NCI-H446 (cell line): ENCODE measurements at places on chromosomes 6 and 20.

DNA sequence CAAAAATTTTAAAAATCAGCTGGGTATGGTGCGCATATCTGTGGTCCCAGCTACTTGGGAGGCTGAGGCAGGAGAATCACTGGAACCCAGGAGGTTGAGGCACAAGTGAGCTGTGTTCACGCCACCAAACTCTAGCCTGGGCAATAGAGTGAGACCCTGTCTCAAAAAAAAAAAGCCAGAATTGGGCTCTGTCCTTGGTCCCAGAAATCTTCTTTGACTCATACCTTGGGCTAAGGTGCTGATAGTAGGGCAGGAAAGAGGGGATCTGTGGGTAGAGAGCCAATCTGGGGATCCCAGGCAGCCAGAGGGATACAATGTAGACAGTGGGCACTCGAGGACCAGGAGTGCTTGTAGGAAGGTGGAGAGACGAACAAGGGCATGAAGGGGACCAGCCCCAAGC, 13.3 kb downstream of the ETV7 start:
- DNase-seq = no peak

- DNase-seq = no peak
These were observed 227.3 kb upstream of the TENT5A start for GRCh38 chr6:81979767-81980166.

DNA sequence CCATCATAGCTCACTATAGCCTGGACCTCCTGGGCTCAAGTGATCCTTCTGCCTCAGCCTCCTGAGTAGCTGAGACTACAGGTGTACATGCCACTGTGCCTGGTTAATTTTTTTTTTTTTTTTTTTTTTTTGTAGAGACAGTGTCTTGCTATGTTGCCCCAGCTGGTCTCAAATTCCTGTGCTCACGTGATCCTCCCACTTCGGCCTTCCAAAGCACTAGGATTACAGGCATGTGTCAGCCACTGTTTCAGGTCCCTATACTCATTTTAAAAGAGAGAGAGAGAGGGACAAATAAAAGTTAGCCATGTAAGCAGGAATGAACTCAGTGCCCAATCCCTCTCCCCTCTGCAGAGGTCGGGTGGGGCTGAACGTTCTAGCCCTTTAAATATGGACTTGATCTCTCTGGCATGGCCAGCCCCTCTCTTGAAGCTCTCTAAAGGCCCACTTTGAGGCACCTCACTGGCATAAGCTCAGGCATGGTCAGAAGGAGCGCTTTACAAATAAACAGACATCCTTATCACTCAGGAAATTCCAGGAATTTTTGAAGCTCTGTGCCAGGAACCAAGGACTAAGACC, 9.0 kb upstream of the SERPINB1 start:
- DNase-seq = no peak

GRCh38 chr6:32329141-32329540, 42.6 kb downstream of the TSBP1 start:
- no peak for DNase-seq

DNA sequence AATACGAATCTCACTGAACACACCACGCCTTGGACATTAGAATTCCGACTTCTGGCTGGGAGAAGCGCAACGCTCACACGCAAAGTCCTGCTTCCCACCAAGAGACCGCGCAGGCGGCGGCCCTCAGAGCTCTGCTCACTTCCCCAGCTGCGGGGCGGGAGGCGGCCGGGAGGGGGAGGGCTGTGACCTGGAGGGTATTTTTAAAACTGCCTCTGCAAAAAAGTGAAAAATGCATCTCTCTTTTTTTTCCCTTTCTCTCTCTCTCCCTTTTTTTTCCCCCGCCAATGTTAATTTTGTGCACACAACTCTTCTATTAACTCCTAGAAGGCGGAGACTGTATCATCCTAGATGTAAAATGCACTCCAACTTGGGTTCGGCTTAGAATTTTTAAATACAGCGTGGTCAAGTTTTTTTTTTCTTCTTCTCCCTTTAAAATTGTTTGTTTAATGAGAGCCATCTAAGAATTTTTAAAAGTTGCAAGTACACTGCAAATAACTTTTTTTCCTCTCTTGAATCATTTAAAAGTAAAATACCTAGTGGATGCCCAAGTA, 66.4 kb downstream of the STX11 start:
- no peak for DNase-seq

GRCh38 chr20:52941808-52942207, 30.4 kb upstream of the TSHZ2 start:
- peak; percentile 60 for DNase-seq

- no peak for DNase-seq
These were observed 18.8 kb downstream of the CARMIL1 start for GRCh38 chr6:25297823-25298522.

DNA sequence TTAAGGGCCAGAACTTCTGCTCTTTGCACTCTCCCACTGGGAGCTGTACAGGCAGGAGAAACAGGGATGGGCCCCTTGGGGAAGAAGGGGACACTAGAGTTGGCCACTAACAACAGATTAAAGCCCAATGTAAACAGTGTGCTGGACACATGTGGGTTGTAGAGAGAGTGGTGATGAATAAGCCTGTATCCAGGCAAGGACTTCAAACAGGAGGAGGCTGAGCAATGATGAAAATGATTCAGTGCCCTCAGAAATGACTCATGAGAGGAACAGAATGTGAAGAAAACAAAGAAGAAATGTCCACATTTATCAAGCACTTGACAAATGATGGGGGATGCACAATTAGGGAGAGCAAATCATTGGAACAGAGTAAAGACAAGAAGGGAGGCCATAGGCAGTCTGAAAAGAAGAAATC, 242.3 kb downstream of the TBX18 start:
- DNase-seq = no peak

DNA sequence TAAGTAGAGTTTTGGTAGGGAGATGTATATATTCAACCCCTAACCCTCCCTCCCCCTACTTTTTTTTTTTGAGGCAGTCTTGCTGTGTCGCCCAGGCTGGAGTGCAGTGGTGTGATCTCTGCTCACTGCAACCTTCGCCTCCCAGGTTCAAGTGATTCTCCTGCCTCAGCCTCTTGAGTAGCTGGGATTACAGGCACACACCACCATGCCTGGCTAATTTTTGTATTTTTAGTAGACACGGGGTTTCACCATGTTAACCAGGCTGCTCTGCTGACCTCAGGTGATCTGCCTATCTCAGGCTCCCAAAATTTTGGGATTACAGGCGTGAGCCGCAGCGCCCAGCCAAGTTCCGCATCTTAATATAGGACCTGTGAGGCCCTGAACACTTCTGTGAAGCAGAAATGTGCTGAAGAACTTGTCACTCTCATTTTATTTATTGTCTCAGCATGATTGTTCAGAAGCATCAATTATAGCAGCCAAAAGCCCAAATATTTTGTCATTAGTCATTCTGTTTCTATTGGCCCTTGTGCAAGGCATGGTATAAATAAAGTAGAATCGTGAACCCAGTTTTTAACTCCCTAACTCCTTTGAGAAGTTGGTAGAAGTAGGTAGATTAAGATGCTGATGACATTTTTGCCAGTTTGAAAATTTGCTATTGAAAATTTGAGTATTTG, 19.4 kb downstream of the DSTN start:
- DNase-seq = no peak

DNA sequence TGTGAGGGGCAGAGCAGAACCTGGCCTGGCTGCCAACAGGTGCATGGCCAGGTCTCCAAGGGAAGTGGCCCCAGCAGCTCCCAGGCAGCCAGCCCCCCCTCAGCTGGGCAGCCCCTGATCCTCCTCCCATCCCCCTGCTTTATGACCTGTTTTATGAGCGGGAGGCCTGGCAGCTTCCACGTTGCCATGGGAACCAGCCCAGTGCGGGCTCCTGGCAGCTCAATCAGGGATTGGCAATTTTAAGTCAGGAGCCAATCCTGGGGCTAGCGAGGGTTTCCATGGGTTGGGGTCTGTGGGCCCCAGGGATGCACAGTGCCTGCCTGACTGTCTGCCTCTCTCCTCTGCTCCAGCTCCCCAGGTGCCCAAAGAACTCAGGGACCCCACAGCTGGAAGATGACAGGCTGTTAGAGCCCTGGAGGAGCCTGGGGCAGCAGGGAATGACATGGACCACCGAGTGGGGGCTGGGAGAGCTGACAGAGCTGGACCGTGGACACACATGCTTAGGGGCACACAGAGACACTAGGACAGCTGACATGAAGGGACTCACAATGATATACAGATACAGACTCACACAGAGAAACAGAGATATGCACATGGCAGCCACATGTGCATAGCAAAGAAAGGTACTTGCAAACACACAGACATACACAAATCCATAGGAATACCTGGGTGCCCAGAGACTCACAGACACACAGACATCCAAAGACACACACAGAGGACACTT, 56.5 kb upstream of the SIRPA start:
- peak; percentile 58 for DNase-seq

GRCh38 chr6:145668844-145669243, 66.5 kb downstream of the EPM2A start:
- DNase-seq = no peak

DNA sequence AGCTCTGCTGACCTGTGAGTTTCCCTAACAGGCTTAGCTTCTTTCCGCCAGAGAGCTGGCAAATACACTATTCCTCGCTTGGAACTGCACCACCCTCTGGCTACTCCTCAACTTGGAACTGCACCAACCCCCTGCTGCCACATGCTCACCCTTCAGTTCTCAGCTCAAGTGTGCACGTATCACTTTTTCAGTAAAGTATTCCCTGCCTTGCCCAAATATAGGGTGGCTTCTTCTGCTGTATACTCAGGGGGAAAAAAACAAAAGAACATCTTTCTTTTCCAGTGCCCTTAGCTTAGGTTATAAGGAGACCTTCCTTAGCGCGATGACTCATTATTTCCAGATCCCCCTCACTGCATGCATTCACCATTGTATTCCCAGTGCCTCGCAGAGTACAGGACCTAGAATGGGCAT, 21.2 kb downstream of the GNAS-AS1 start:
- peak; percentile 36 for DNase-seq

- no peak for DNase-seq
These were observed 43.8 kb downstream of the ARFGEF2 start for GRCh38 chr20:48965189-48965910.

GRCh38 chr6:41228616-41229015, 467 bp downstream of the TREML4 start:
- no peak for DNase-seq

- DNase-seq = peak; percentile 27
These were observed 6.3 kb downstream of the NRSN2 start for GRCh38 chr20:353166-353565.

DNA sequence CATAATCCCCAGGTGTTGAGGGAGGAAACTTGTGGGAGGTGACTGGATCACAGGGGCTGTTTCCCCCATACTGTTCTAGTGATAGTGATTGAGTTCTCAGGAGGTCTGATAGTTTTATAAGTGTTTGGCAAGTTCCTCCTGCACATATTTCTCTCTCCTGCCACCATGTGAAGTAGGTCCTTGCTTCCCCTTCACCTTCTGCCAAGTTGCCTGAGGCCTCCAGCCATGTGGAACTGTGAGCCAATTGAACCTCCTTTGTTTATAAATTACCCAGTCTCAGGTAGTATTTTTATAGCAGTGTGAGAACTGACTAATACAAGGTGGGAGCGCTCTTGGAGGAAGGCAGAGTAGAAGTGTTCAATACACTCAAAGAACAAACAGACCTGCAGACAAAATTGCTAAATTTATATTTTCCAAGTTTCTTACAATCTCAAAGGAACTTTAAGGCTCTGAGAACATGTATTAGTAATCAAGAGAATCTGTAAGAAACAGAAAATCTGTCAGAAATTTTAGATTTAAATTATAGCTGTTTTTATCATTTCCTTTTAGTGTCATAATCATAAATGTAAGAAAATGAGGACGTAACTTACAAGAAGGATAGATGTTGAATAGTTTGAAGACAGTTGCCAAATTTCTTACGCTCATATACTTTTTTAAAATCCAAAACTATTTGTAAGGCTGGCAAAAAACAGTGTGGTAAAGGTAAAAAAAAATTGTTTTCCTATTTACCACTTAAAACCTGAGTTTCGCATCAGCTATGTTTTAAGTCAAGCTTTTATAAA, 77.7 kb downstream of the ASCC3 start:
- no peak for DNase-seq

DNA sequence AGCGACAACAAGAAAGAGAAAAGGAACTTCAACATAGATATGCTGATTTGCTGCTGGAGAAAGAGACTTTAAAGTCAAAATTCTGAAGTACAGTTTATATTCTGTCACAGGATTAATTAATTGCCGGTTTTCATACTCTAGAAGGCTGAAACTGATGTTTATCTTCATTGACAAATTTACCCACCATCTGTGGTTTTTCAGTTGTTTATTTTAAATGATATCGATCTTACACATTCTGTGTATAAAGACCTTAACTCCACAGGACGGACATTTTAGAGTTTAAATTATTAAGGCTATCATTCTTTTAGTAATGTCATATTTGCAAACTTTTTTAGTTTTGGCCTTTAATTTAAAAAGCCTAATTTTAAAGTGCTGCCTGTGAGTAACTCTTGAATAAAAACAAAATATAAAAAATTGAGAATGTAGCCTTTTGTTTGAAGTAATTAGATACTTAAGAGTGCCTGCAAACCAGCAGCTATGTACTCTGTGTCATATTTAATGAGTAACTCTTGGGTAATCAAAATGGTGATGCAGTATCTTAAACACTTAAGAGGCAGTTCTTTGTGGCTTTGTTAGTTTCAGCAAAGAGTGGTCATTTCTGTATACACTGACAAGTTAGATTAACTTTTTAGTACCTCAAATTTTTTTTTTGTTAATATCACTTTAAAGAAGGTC, 59.3 kb downstream of the CDC5L start:
- DNase-seq = no peak

- DNase-seq = no peak
These were observed 21.0 kb downstream of the NFYA start for GRCh38 chr6:41093729-41094128.

DNA sequence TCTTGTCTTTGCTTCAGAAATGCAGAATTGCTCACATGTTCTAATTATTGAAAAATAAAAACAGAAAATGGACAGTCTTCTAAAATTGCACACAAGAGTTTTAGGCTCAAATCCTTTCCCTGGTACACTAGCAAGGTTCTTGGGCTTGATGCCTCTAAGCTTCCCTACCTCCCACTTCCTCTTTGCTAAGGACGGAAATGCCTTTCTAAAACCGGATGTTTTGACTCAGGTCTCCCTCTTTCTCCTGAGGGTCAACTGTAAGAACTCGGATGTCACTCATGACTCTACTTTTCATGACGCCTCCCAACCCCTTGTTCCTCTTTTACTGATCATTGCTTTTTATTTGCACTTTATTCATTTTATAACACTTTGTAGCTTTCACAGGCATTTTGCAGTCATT, 613.5 kb downstream of the C6orf118 start:
- DNase-seq = no peak

GRCh38 chr6:54892831-54893230, 46.3 kb downstream of the FAM83B start:
- DNase-seq = no peak

GRCh38 chr20:46458866-46459750, 52.7 kb upstream of the ELMO2 start:
- no peak for DNase-seq

GRCh38 chr6:148925701-148926100, 178.9 kb downstream of the UST start:
- DNase-seq = no peak
